ENCODE measurements at places on chromosomes 4 and X.

DNA sequence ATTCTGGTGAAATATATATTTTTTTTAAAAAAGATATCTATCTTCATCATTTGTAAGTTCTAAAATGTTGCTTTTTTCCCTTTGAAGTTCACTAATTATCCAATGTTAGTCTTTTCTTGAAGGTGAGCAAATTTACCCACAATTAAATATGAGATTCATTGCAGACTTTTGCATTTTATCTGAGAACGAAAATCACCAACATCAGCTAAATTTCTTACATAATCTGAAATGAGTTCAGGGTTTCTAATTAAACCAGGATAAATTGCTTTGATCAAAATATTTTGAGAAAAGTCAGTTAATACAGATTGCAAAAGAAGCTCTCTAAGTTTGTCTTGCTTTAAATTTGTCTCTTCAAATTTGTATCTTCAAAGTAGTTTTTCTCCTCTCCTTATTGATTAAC lies 486.4 kb upstream of the FSTL5 start:
- no peak for DNase-seq

GRCh38 chr4:169054879-169055278 lies 44.8 kb upstream of the CBR4 start:
- DNase-seq: no peak

DNA sequence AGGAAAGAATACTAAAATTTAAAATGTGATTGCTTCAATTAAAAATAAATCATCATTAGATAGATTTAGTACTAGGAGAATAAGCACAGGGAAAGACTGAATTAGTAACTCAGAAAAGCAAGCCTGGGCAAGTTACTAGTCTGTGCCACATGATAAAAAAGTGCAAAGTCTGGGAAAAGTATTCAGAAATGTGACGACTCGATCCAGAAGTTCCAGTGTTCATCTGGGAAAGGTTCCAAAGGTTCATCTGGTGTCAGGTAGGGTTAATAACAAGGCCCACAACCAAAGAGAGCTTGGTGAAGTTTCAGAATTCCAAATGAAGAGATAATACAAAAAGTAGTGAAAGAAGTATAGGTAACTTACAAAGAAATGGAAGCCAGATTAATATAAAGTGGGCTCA lies 78.3 kb upstream of the ARSJ start:
- no peak for DNase-seq

GRCh38 chrX:150255441-150256296 lies 107.4 kb upstream of the MAMLD1 start:
- DNase-seq: no peak

GRCh38 chrX:153648358-153649177 lies 1.6 kb downstream of the DUSP9 start:
- DNase-seq: no peak

GRCh38 chr4:161442921-161443320 lies 720.9 kb downstream of the FSTL5 start:
- DNase-seq: no peak

DNA sequence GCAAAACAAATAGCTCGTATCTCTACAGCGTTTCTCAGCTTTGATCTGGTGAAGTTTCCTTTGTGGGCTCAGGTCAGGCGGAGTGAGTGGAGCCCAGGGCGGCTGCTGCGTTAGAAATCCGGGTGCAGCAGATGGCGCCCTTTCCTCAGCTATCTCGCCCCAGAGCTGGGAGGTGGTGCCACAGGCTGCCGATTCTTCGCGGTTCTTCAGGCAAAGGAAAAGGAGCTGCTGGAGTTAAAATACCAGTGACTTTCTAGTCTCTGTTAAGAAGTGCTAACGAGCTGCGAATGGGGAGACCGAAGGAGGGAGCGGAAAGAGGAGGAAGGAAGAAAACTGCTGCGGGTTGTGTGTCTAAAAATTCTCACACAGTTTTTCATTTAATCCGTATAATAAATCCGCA lies 114.6 kb downstream of the CPE start:
- peak; percentile 58 for DNase-seq

GRCh38 chr4:20391198-20391597 lies 139.5 kb downstream of the SLIT2 start:
- no peak for DNase-seq

- DNase-seq: no peak
Measured at GRCh38 chr4:108003982-108004515, 14.4 kb downstream of the HADH start.

DNA sequence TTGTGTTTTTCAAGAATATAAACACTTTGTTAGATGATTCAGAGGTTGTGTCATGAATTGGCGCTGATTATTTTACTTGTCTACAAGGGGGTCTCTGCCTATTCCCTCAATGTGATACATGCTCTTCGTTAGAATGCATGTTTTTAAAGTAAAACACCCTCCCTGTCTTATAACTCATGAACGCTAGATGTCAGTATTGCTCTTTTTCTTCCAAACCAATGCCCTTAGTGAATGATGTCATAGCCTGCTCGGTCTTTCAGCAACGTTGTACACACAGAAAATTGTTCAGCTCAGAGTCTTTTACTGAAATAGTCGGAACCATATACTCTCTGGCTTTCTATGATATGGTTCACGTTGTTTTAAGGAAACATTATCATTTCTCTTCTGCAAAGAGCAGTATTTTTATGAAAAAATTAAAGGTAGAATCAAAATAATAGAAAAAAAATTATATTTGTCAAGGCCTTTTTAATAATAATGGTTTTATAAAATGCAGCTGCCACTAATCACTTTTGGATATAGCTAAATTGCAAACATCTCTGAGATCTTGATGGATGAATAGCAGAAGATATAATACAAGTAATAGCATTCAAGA lies 292.9 kb downstream of the TLL1 start:
- DNase-seq: peak; percentile 23

DNA sequence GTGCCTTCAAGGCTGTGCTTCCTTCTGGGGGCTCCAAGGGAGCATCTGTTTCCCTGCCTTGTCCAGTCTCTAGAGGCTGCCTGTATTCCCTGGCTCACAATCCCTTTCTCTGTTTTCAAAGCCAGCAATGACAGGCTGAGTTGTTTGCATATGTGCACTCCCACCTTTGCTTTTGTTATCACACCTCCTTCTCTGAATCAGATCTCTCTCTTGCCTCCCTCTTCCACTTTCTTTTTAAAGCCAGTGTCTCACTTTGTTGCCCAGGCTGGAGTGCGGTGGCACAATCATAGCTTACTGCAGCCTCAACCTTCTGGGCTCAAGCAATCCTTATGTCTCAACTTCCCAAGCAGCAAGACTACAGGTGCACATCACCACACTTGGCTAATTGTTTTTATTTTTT lies 37.1 kb upstream of the LEF1 start:
- no peak for DNase-seq

GRCh38 chr4:102535398-102536082 lies 34.4 kb downstream of the NFKB1 start:
- DNase-seq: no peak
